H1 (cell line): ENCODE measurements at places on chromosomes 7 and 10. TPM values are rescaled to one million over a fixed set of nuclear protein-coding genes. Genes with fewer than 3 reads are reported as not detected.

The EN2 gene
- 0.03 TPM in 1 of 2 replicates, not detected in the other for polyA plus RNA-seq

The FAM237B gene
- not detected in 2 replicates for polyA plus RNA-seq

GRCh38 chr10:82144153-82144552 lies 269.2 kb downstream of the NRG3 start:
- DNase-seq: no peak

GRCh38 chr10:99331207-99331803 lies 2.1 kb downstream of the CNNM1 start:
- no peak for DNase-seq

- no peak for DNase-seq
These were observed 114.4 kb upstream of the GLI3 start for GRCh38 chr7:42351316-42351935.

- DNase-seq: no peak
These were observed 158.9 kb downstream of the EGFR start for GRCh38 chr7:55177589-55178261.

DNA sequence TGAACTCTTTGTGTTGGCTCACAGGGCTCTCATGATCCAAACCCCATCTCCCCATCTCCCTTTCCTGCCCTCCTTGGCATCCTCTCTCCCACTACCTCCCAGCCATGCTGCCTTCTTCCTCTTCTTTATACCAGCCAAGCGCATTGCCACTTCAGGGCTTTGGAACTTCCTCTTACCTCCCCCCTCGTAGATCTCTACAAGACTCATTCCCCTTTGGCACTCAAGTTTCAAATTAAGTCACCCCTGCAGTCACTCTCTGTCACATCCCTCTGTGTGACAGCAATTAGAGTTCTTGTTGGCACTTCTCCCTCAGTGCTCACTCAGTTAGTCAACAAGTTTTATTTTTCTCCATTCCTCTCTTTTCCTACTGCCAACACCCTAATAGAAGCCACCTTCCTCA lies 20.8 kb upstream of the NRP1 start:
- no peak for DNase-seq
